Fibroblast of the aortic adventitia (primary cell): ENCODE measurements at places on chromosomes 1 and 21. TPM values are rescaled to one million over a fixed set of nuclear protein-coding genes. Genes with fewer than 3 reads are reported as not detected.
A peak's percentile ranks its signal among the peaks of the same experiment; 100 is the strongest.

The GLRX2 gene
- 4.3 and 25.7 TPM in 2 replicates for total RNA-seq

The STIL gene
- total RNA-seq, result 3.9 and 29.1 TPM in 2 replicates

The ZBTB18 gene
- total RNA-seq, result 2.9 and 11.1 TPM in 2 replicates

The RGS5 gene
- 6.4 and 20.2 TPM in 2 replicates for total RNA-seq

The SPSB1 gene
- 18.2 and 37.6 TPM in 2 replicates for total RNA-seq

- peak; percentile 6 for DNase-seq
Observed at GRCh38 chr1:109466125-109466451, 258 bp upstream of the SYPL2 start.

- no peak for DNase-seq
Observed at GRCh38 chr1:70738624-70739023, 309.0 kb downstream of the PTGER3 start.

- DNase-seq, result no peak
Observed at GRCh38 chr1:174702011-174702410, 254.2 kb downstream of the GPR52 start.

DNA sequence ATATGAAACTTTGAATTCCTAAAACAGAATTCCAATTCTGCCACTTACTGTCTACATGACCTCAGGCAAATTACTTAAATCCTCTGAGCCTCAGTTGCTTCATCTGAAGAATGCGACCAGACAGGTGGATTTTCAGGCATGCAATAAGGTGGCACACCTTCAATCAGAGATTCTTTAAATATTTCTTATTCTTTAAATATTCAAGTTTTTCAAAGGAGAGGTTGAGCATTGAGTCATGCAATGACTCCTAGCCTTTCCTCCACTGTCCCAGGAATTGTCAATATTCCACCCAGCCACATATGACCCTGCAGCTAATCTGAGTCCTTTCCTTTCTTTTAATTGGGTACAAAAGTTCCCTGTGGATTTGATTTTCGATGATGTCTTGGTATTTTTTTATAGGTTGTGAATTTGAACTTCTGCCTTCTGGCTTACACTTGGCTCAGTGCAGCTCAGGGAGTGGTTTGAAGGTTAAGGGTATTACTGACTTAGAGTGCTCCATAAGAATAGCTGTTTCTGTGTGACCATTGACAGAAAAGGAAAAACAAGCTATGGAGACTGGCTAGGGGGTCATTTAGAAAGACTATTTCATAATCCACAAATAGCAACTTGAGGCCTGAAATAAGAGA, 52.2 kb upstream of the PRDX6 start:
- DNase-seq, result no peak

DNA sequence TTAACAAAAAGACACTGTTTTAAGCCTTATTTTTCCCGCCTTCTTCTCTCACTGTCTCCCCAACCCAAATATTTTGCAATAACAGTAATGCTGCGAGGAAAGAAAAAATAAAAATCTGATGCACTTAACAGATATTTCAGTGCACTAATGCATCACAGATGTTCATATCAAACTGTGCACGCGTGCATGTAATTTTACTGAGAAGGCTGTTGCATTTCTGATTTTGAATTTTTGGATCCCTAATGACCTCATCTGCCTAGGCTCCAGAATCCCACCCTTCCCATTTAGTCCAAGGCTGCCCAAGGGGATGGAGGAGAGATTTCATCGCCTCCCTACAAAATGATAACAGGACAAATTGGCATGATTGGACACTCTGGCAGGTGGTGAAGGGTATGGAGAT, 5.5 kb downstream of the TRABD2B start:
- DNase-seq, result peak; percentile 12

DNA sequence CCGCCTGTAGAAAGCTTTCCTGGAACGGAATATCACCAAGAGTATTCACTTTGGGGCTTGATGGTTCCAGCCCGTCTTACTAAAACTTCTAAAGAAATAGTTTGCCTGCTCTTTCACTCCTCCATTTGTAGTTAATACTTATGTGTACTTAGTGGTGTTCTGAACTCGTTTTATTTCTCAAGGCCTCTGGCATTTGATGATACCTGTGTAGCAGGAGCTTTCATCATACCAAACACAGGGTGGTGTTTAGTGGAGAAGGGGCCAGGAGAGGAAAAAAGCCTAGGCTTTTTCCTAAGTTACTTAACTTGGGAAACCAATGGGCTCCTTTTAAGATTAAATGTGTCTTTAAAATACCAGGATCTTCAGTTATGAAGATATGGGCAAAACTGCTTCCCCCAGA, 74.3 kb downstream of the RPS6KA1 start:
- DNase-seq, result no peak

DNA sequence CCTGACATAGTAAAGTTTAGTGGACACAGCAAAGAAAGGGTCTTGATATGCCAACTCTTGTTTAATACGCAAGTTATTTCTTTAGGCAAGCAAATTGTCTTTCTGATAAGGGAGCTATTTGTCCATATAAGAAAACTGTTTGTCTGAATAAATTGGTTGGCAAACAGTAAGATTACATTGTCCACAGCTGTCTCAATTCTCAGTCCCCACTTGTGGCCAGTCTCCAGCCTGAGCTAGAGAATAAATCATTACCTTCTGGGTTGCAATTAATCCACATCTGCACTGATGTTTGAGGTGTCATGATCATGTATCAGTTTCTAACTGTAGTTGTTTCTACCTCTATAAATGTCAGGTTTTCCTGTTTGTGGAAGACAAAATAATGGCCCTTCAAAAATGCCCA, 60.0 kb upstream of the TNR start:
- no peak for DNase-seq

DNA sequence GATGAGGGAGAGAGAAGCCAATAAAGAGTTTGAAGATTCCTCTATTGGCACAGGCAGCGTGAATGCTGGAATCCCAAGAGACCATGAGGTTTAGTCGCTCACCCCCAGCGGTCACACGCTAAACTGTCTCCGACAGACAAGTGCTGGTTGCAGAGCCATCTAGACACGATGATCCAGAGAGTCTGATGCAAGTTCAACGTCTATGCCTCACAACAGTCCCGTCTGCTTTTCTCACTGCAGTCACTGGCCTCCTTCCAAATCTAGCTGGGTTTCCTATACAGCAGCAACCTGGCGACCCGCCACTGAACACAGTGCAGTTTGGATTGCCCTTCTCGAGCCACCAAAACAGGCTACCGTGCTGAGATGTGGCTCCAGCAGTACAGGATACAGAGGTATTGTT, 98.6 kb upstream of the KRTAP19-8 start:
- peak; percentile 23 for DNase-seq
